Suppressor macrophage (primary cell): ENCODE measurements at places on chromosomes 6 and 20.
A peak's percentile ranks its signal among the peaks of the same experiment; 100 is the strongest.

- no peak for DNase-seq
Measured at GRCh38 chr6:167712731-167713475, 113.8 kb upstream of the AFDN start.

DNA sequence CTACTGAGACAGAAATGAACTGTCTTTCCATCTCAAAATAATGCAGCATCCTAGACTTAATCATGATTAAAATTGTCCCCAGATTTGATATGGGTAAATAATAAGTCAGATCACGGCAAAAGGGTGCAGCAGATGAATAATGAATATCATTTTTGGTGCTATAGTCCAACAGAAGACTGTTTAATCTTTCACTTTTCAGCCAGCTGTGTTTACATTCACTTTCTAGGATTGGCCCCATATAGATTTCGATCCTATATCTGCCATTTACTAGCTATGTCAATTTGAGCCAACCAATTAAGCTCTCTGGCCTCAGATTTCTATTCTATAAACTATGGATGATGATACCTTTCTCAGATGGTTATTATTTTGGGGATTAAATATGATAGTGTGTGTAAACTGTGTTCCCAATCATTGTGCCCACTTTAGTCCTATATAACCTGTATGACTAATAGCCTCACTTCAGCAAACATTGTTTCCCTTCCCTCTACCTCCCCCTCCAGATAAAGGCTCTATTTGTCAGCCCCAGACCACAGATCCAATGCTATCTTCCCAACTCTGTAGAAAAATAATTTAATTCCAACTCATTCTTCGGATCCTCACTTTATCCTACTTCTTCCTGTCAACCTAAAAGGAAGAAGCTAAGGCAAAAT lies 53.6 kb upstream of the NT5E start:
- DNase-seq = no peak

DNA sequence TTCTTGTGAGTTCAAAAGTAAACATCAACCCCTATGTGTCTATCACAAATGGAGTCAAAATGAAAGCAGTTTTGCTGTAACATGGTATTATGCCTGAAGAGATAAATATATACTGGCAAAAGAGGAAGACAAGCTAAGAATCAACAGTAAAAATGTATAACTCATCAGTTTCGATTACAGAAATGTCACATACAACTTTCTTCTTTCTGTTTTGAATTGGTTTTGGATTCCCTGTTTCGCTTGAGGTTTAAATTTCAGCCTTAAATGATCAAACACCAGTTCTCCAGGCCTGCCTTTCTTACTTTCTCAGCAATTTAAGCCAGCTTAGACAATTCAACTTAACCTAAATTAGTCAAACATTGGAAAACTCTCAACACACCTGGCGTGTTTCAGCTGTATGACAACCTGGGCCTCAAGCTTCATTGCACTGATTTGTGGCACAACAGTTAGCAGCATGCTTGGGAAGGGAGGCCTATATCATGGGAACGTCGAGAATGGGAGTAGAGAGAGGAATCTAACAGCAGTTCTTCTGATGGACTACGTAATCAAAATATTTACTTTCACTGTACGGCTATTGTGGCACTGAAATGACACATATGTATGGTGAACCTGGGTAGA lies 51.9 kb upstream of the MARCKS start:
- DNase-seq = no peak

- DNase-seq = no peak
Measured at GRCh38 chr20:39474879-39475278, 512.7 kb downstream of the DHX35 start.

DNA sequence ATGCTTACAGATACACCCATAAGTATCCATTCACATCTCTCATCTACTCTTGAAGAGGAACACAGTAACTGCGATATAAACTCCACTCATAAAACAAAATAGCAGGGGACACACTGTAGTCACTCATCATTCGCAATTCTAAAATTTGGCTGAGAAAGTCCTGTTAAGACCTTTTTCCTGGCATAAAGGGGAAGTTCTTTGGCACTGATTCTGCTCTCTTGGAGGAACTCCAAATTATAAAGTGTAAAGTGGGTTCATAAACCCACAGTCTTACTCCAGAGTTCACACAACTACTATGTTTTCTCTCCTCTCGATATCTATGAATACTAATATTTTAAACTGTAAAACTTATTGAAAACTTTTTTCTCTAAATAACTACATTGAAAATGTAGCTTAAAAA lies 80.6 kb downstream of the ADGB start:
- DNase-seq = peak; percentile 27

GRCh38 chr6:92315312-92315711 lies 1104.0 kb downstream of the EPHA7 start:
- DNase-seq = no peak

GRCh38 chr6:150719099-150719766 lies 119.5 kb downstream of the PLEKHG1 start:
- no peak for DNase-seq

DNA sequence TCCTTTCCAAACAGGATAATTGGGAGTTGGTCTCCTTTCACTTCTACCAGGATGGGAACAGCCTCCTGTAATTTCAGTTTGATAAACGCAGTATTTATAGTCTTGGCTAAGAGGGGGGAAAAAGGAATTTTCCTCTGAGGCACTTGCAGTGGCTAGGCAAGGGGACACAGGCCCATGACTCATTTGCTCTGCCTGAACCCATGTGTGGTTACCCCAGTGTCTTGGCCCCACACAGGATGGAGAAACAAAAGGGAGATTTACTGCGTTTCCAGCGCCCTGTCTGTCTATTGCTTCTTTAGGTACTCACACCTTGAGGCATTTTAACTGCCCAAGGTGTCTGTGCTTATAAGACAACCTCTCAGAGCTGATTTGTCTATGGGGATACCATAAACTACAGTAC lies 74.8 kb upstream of the NEDD9 start:
- no peak for DNase-seq

- DNase-seq = no peak
Measured at GRCh38 chr20:49161428-49162152, 26.5 kb downstream of the STAU1 start.

- DNase-seq = no peak
Measured at GRCh38 chr20:60937585-60937984, 314.5 kb upstream of the CDH4 start.

DNA sequence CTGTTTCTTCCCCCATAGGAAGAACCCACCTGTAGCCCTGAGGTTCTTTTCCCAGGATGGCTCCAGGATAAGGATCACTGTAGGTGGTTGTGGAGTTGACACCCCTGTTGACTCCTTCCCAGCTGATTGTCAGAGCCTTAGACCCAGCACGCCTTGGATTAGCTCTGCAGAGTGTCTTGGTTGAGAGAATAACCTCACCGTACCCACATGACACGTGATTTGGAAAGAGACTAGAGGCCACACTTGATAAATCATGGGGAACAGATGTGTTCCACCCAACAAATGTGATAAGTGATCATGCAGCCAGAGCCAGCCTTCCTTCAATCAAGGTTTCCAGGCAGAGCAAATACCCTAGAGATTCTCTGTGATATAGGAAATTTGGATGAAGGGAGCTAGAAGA lies 12.2 kb downstream of the BTN3A1 start:
- DNase-seq = no peak

DNA sequence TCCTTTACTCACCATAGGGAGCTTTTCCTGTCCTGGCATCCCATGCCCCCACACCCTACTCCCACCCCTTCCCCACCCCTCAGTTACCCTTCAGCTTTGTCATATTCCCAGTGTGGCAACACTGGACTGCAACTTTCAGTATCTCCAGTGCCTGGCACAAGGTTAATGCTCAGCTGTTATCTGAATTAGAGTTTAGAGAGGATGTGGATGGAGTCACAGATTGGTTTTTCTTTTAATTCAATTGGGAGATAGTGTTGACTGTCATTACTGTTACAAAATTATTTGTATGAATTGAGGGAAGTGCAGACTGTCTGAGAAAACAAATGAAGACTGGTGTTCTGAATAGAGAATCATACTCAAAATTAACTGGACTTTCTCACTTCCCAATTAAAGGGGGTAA lies 89.9 kb downstream of the TULP4 start:
- no peak for DNase-seq

DNA sequence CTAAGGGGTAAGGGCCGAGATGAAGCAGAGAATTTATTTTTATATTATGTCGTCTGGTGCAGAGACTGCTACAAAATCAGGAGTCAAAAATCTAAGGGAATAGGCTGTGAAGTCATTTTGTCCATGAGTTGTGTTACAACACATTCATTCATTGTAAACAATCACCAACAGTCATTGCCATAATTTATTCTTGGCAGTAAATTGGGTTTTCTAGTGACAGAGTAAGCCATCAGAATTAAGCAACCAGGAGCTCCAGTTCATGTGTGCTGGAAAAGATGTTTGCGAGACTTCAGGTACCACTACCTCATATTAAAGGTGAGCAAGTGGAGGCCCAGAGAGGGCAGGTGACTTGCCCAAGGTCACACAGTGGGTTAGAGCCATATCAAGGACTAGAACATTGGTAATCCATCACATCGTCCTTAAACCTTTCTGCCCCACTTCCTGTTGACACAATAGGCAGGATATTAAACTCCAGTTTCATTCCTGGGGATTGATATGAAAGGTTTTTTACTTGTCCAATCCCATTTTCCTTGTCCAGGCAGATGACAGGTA lies 46.0 kb downstream of the E2F3 start:
- no peak for DNase-seq

GRCh38 chr6:45566882-45567281 lies 189.1 kb upstream of the SUPT3H start:
- no peak for DNase-seq

DNA sequence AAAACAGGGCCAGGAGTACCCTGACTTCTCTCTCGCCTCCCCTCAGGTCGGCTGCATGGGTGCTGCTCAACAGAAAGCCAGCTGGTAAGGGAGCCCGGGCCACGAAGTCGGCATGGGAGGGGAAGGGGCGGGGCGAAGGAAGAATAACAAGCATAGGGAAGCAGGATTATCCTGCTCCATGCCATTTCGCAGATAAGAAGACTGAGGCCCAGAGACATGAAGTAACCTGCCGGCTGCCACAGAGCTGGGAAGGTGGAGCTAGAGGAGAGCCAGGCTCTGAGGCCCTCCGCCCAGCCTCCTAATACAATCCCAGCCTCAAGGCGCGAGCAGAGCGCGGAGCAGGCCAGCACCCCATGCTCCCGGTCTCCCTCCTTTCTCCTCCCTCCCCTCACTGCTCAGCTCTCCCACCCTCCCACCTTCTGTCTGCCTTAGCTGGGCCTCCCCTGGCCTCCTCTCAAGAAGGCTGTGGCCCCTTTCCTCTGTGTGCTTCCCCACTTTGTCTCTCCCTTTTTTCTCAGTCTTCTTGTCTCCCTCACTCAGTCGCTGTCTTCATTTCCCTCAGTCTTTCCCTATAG lies 13.2 kb upstream of the HMGA1 start:
- DNase-seq = no peak
